NCI-H460 (cell line): ENCODE measurements at places on chromosomes 5 and 9.

- DNase-seq, result no peak
Observed at GRCh38 chr9:31759703-31760102, 624.7 kb upstream of the ACO1 start.

DNA sequence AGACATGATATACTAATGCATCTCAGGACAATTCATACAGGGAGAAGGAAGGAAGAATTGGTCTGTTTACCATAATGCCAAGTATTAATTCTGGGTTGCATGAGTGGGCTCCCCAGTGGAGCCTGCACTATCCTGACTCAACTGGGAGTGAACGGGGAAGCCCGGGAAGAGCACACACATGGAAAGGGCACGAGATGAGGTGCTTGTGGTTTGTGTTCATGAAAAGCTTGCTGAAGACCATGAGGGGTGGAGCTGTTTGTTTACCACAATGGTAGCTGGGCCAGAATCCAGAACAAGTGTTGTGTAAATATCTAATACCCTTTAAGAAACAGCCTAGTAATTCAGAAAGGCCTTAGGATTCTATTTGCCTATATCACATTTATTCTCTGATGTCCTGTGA lies 44.6 kb downstream of the POC5 start:
- no peak for DNase-seq

- peak; percentile 62 for DNase-seq
Observed at GRCh38 chr9:133144142-133144903, 19.4 kb downstream of the GBGT1 start.

- peak; percentile 65 for DNase-seq
Observed at GRCh38 chr5:57335092-57335660, 147.4 kb downstream of the ACTBL2 start.

DNA sequence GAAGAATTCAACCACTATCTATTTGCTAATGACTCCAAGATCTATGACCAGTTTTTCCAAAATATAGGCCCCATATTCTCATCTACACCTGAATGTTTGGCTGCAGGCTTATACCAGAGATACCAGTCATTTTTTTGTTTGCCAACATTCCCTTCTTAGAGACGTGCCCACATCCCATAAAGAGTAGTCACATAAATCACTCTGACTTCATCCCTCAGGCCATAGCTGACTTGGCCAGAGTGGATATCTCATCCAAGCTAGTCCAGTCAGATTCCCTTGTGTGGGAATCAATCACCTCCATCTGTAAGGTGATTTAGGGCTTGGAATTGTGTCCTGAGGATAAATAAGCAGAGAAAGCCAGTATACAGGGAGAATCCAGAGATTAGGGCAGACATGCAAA lies 124.3 kb upstream of the SLC24A2 start:
- no peak for DNase-seq

DNA sequence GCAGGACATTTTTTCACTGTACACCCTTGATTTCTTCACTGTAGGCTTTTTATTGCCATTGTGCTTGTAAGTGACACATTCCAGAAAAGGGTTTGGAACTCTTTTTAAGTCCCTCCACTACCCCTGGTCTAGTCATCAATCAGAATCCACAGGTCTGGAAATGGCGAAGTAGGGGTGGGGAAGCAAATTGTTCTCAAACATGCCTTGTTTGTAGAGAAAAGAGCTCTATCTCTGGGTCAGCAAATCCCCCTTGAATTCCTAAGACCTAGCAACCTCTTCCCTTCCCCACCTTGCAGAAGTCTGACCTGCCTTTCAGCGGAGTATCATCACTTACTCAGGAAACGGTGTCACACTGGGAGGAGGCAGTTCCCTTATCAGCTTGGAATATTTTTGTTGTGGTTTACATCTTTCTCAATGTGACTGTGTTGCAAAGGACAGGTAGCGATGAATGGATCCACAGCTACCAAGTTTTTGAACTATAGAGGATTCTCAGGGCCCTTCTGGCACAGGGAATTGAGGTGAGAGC lies 3.2 kb downstream of the SH3RF2 start:
- no peak for DNase-seq

DNA sequence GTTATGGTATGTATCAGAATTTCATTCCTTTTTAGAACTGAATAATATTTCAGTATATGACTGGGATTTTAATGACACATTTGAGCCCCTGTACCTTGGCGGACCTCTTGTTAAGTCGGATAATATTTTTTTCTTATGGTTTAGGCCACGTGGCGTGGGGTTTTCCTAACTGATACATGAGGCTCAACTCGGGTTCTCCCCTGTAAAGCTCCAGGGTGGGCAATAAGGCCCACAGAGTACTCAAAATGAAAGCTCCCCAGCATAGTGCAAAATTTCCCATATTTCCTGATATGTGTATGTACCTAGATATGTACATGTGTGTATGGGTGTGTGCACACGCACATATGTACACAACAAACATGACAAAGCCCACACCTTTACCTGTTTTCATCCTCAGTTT lies 24.5 kb downstream of the TICAM2 start:
- DNase-seq, result no peak

DNA sequence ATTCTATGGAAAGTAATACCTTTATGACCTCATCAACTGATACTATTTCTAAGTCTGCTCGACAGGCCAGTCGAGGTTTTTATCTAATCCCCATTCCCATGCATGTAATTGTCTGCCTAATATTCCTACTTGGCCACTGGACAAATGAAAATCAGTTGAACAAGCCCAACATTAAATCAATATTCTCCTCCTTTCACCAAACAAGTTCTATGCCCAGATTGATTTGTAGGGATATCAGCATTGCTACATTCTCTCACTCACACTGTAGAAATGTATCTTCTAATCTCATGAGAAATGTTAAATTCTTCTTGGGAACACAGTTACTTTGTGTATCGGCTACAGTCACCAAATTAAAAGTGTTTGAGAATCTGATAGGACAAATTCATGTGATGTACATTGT lies 208.8 kb upstream of the CTNND2 start:
- no peak for DNase-seq

DNA sequence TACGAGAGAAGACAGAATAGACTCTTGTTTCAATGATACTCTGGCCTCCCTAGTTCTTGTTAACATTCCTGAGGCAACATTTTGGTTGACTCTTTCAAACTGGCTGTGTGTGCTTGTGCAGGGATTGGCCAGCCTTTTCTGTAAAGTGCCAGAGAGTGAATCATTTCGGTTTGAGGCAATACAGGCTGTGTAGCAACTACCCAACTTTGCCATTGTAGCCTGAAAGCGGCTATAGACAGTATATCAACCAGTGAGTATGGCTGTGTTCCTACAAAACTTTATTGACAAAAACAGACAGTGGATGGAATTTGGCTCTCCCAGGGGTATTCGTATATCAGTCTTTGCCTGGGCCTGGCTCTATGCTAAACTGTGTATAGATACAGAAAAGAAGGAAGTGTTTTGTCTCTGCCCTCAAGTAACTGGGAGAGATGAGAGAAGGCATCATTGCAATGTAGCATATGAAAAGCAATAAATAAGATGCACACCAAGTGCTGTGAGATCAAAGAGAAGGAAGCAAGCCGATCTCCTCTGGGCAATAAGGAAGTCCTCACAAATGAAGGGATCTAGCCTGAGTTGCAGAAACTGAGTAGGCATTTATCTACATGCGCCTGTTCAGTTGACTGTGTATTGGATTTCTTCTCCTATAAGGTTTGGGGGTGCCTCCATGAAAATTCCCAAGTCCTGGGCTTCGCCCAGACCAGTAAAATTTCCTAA lies 568.0 kb upstream of the KLF4 start:
- peak; percentile 83 for DNase-seq

DNA sequence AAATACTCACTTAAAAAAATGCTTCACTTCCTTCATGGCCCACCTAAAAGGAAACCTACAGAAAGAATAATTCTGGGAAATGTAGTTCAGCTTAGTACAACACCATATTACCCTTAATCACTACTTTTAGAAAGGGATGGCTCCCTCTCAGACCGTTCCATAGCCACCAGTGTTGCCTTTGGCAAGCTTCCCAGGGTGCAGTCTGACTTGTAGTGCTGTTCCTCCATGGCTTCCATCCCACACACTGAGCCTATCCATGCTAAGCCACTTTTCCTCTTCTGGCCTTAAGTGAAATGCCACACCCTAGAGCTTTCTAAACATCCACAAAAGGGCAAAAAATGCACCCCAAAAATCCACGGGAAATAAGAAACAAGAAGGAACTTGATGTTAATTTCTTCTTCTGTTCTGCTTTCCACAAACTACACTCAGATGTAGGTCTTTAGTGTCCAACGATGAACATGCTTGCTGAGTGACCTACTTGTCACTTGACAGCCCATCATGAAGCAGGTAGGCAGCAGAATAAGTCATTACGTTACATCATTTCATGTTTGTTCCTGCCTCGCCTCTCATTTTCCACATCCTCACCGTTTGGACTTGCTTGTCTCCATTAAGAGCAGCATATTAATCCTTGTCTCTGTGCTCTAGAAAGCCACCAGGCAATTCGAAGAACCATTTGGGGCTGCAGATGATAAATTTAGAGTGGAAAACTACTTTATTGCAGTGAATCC lies 391.1 kb upstream of the GRAMD2B start:
- no peak for DNase-seq

DNA sequence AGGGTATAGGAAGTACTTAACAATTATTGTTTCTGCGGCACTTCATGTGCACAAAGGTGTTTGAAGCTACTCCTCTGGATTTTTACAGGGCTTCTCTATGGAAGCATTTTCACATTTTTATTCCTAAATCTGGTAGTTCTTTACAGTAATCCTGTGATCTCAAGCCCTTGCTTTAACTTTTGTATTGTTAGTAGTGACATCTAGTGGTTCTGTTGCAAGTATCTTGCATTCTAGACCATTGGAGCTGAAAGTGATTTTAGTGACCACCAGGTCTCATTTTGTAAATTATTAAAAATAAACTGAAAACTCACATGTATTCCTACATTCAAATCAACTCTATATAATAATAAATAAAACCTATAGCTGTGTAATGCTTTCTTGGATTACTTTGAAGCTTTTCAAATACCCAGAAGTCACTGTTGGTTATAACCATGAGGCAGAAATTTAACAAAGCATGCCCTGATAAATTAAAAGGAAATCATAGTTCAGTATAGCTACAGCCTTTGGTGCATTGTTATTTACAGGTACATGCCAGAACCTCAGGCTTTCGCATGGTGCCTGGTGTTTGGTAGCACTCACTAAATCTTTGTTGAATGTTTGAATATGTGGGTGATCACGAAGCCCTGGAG lies 18.9 kb downstream of the RPS23 start:
- DNase-seq, result no peak

GRCh38 chr5:175885813-175886212 lies 14.4 kb downstream of the CPLX2 start:
- DNase-seq, result no peak

DNA sequence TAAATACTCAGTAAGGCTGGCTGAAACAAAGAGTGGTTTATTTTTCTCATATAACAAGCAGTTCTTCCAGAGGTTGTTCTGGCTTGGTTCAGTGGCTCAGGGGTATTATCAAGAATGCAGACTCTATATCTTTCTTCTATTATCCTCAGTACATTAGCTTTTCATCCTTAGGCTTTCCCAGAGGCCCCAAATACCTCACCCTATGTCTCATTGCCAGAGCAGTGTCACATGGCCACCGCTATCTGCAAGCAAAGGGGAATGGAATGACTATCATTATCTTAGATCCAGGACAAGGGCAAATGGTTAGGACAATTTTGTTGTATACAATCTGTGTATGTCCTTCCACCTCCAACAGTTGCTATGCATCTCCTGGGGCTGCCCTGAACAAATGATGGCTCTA lies 69.0 kb upstream of the SNX2 start:
- no peak for DNase-seq

GRCh38 chr5:80933036-80933435 lies 27.1 kb upstream of the RASGRF2 start:
- no peak for DNase-seq

DNA sequence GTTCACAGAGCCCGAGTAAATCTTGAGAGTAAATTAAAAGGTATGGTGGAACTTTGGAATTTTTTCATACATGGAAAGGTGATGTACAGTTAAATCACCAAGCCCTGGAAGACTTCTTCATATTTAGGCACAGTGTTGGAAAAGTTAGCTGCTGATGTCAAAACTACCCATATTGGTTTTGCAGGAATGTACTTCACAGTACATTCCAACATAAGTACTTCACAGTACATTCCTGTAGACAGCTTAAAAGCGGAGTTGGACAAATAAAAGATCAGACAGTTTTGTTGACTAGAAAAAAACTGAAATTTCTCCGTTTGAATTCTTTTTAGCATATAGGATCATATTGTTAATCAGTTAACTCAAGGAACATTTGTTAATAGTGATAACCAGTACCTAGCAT lies 1.8 kb downstream of the RANBP17 start:
- DNase-seq, result no peak

DNA sequence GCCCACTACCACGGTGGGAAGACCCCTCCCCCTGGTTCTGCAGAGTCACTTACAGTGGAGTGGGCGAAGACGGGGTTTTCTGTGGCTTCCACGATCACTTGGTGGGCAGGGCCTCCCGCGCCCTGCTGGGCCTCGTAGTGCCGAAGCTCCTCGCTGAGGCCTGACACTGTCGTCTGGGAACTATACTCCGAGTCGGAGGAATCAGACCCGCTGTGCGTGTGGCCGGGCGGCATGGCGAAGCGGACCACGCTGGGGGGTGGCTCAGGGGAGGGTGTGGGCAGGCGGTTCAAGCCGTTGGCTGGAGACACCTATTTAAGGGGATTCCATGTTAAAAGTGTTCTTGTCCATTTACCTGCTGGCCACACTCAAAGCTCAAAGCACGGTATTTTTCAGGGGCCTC lies 67.8 kb downstream of the PTCH1 start:
- DNase-seq, result no peak
